ENCODE measurements at places on chromosomes 13 and 19.

DNA sequence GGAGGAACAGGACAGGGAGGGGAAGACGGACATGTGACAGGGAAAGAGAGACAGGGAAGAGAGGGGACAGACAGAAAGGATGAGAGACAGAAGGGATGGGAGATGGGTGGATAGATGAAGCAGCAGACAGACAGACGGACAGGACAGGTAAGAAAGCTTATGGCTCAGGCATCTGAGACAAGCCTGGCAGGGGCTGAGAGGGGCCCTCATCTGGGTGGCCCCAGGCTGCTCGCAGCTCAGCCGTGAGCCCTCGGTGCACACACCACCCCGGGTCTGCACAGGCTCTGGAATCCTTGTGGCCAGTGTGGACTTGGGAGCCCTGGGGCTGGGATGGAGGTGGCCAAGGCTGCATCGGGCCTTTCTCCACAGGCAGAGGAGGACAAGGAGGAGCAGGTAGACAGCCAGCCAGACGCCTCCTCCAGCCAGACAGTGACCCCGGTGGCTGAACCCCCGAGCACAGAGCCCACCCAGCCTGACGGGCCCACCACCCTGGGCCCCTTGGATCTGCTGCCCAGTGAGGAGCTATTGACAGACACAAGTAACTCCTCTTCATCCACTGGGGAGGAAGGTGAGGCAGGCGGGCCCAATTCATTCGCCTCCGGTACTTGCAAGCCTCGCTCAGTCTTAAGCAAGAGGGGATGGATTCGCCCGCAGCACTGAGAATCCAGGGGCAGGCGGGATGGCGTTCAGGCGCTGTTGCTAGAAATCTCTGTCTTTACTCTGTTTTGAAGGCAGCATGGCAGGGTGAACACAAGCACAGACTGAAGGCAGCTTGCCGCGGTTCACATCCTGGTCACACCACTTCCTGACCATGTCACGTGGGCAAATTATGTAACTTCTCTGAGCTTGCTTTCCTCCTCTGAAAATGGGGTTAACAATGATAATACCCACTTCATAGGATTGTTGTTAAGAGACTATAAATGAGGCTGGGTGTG lies 14.0 kb downstream of the GRAMD1A start:
- peak; percentile 67 for DNase-seq

DNA sequence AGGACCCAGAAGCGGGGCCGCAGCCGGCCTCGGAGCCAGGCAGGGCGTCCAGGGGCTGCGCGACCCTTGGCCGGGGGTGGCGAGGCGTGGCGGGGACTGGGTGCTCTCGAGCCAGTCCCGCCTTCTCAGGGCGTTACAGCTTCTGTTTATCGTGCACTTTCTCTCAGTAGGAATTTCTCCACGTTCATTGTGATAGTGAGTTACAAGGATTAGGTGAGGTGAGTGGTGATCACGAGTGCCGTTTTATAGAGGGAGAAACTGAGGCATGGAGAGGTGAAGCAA lies 600 bp downstream of the AP1M1 start:
- no peak for DNase-seq

- no peak for DNase-seq
Measured at GRCh38 chr13:97719736-97720135, 233.7 kb upstream of the IPO5 start.

DNA sequence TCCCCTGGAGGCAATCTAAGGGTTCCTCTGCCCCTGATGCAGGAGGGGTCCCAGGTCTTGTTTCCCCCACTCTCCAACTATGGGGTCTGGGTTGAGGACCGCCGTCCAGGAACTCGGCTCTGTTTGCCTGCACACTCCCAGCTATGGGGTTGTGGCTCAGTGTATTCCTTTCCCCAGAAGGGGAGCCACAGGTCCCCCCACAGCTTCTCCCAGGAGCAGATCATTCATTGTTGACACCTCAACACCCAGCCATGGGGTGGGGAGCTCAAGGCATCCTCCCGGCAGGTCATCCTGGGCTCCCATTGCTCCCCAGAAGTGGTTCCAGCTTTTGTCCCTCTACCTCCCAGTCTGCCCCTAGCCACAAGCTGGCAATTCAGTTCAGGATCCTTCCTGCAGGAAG lies 975 bp downstream of the ZNF358 start:
- no peak for DNase-seq

DNA sequence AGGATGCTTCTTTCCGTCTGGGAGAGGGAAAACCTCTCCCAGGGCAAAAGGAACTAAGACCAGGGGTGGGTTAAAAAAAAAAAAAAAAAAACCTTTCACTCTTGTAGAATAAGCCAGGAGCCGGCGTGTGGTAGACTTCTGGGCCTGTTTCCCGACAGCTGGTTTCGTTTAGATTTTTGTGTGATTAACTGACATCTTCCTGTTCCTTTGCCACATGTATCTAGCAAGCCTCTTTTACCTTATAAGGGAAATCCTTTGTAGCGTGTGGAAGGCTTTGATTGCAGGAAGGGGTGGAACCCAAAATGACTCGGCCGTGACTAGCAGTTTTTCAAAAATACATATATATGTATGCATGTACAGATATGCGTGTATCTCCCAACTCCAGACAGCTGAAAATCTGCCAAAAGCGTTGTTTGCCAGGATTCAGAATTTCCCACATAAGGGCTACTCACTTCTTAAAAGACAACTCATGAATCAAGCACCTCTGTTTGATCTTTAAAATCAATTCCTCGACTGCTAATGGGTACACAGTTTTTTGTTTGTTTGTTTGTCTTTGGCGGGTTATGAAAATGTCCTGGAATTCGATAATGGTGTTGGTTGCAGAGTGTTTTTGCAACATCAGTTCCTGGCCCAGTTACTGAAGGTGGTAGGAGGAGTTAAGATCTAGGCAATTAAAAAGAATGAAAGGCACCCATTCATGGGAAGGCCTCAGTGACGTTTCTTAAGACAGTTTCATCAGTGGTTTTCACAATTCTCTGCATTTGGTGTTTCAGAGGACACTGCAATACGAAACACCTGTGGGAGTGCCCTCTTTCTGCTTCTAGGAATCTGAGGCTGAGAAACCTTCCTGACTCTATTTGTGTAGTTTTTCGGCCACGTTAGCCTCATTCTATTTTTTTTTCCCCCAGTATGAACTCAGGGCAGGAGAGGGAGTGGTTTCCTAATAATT lies 2.7 kb downstream of the TPM4 start:
- DNase-seq = peak; percentile 59

- no peak for DNase-seq
Measured at GRCh38 chr13:64938660-64939059, 2291.5 kb downstream of the PCDH9 start.

GRCh38 chr13:84655677-84656076 lies 773.4 kb upstream of the SLITRK1 start:
- no peak for DNase-seq

DNA sequence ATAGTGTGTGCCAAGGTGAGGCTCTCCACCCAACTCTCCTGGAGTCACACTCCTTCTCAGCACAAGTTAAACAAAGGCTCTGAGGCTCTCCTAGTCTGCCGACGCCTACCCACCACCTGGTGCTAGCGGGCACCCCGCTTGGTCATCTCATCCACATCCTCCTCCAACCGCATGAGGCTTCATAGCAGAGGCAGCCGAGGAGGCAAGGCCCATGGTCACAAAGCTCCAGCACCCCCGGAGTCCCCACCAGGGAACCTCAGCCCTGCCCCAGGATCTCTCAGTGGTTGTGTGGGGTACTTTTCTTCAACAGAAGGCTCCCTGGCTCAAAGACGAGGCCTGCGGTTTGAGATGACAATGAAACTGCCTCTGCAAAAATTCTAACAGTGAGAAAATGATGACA lies 43.0 kb downstream of the STK24 start:
- DNase-seq = no peak

- no peak for DNase-seq
Measured at GRCh38 chr19:40685016-40685526, 5.4 kb downstream of the NUMBL start.

DNA sequence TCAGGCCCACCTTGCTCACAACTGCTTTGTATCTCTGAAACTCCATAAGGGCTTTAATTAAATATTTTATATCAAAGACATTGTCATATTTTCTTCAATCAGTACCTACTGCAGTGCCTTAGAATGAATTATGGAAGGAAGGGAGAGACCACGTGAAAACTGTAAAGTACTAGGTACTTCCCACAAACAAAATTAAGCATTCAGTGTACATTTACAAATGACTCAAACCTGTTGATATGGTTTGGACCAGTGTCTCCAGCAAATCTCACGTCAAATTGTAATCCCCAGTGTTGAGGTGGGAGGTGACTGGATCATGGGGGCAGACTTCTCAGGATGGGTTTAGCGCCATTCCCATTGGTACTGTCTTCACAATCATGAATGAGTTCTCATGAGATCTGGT lies 23.2 kb downstream of the KCTD12 start:
- no peak for DNase-seq

DNA sequence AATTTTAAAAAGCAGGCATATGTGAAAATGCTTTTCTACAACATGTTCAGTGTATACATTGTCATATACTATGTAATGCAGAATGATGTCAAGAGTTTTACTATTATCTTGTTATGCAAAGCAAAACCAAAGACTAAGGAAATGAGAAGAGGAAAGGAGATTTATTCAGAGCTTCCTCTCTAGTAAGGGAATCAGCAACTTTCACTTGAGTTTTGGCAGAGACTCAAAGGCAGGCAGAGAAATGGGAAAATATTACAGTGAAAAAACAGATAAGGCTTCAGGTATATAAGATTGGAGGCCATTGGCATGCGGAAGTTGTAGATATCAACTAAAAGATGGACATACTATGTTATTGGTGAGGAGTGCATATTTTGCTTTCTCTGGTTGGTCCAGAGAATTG lies 512.0 kb upstream of the PCDH20 start:
- DNase-seq = no peak

- no peak for DNase-seq
Measured at GRCh38 chr13:25109341-25109740, 13.4 kb downstream of the PABPC3 start.
